ENCODE measurements at places on chromosomes 13 and 19.

GRCh38 chr19:35357867-35358573, at the start of gene FFAR3:
TSS of gene FFAR3 (plus strand) at chr19:35358460. CDS start at chr19:35358891, 431 bp downstream.
- DNase-seq: no peak

- DNase-seq: no peak
These were observed 107.0 kb downstream of the SIPA1L3 start for GRCh38 chr19:38013913-38014580.

DNA sequence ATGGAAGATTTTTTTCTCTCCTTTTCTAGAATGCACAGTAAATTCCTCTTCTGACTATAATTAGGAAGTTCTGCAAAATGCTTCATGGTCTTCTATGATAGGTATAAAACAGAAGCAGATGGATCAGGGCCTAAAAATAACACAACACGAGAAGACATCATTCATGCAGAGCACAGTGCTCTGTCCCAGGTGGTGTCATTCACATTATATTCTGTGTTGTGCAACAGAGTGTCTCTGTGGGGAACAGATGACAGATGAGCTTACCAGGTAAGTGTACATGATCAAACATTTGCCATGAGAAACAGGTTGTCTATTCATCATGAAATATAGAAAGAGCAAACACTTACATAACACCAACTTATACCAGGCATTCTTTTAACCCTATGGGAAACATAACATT, 288.3 kb downstream of the KCTD12 start:
- no peak for DNase-seq

DNA sequence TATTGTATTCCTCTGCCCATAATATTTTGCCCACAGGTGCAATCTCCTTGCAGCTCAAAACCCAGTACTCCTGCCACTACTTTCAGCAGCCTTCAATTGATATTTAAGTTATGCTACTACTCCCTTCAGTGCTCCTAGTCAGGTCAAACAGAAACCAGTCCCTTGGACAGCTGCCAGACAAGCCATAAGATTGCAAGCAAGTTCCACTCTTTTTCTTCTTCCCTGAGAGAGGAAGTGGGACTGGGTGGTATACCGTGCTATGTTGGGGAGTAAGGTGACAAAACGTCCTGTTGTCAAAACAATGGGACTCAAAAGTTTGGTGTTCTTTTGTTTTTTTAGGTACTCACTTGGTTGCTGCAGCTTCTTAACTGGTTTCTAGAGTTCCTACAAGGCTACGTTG, 63.1 kb upstream of the FRY start:
- no peak for DNase-seq

DNA sequence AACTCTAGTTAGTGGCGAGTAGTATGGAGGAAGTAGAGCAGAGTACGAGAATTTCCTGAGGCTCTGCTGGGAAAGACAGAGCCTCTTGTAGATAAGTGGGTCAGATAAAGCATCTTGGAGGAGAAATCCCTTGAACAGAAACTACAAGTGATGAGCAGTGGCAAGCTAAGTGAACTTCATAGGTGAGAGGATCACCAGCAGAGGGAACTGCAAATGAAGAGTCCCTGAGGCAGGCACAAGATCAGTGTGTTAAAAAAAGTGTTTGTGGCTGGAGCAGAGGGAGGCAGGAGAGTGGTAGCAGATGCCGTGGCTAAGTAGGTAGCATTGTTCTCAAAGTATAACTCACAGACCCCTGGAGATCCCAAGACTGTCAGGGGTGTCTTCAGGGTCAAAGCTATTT, 437.6 kb downstream of the HS6ST3 start:
- DNase-seq: no peak

- no peak for DNase-seq
These were observed 224.2 kb downstream of the TSHZ3 start for GRCh38 chr19:31125071-31125470.

DNA sequence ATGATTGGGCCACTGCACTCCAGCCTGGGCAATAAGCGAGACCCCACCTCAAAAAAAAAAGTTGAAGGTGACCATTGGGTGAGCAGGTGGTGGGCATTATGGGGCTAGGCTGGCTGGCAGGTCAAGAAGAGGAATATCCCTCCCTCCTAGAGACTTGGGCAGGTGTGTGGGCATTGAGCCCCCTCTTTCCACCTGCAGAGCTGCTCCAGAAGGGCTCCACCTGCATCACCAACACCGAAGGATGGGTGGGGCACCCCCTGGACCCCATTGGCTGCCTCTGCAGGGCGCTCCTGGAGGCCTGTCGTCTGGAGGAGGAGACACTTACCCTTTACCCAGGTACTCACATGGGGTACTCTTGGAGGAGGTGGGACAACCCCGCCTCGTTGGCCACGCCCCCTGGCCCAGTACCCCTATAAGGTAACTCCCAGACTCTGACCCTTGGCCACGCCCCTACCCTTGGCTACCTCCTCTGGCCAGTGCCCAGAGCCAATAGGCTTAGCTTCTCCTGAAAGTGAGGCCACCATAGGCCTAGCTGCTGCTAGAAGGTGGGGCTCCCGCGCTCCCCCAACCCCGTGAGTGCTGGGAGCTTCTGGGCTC, 21.9 kb downstream of the ZSWIM4 start:
- no peak for DNase-seq

DNA sequence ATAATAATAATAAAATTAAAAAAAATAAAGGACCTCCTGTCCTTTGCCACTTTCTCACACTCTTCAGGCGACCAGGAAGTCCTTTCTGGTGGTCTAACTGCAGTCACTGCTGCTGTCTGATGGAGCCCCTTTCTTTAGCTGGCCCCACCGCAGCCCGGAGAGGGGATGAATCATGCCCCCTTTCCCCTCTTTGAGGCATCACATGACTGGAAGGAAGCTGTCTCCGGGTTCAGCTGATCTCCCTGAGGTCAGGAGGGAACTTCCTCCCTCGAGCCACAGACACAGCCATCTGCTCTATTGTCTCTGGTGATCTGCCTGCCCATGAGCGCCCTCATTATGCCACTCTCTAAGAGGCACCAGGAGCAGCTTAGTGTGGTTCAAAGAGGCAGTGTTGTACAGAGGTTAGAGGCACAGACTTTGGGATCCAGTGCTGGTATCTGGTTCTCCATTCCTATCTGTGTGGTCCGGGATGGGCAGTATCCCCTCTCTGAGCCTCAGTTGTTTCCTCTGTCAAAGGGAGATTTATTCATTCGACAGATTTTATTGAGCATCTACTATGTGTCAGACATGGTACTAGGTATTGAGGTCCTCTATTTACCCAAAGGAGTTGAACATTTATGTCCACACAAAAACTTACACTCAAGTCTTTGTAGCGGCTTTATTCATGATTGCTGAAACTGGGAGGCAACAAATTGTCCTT, 30.0 kb downstream of the VAV1 start:
- no peak for DNase-seq

DNA sequence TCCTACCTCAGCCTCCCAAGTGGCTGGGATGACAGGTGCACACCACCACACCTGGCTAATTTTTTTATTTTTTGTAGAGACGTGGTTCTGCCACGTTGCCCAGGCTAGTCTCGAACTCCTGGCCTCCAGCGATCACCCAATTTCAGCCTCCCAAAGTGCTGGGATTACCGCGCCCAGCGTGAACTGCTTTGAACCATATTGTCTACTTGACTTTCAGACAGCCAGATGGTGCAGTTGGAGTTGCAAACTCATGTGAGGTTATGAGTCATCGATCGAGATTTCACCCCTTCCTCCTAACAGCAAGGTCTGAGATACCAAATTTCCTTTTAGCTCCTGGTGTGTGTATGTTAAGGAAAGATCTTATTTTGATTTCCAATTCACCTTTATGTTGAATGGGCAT, 2.7 kb downstream of the SLC27A1 start:
- DNase-seq: no peak

- no peak for DNase-seq
These were observed 872 bp downstream of the HOMER3 start for GRCh38 chr19:18939922-18940768.

DNA sequence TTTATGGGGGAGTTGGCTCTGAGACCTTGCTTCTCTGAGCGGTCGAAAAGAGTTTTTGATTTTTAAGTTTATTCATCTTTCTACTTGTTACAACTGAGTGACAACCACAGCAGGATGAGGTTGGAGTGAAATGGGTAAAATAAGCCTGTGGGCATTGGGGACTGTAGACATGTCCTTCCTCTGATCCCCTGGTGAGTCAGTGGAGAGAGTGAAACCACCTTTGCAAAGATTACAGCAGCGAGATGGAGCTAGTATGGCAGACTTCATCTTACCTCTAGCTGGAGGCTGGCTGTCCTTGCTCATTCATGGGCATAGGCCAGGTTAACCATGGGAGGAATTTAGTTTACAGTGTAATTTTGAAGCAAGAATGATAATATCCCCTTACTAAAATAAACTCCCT, 30.9 kb upstream of the PSG9 start:
- DNase-seq: no peak

GRCh38 chr13:32746474-32746873, 160.2 kb downstream of the PDS5B start:
- no peak for DNase-seq

- DNase-seq: no peak
These were observed 10.4 kb downstream of the SAMD4B start for GRCh38 chr19:39352381-39353255.

GRCh38 chr13:40992678-40993518, 26.2 kb downstream of the ELF1 start:
- no peak for DNase-seq

GRCh38 chr13:38180126-38180525, 169.5 kb upstream of the UFM1 start:
- no peak for DNase-seq

- no peak for DNase-seq
These were observed 122.0 kb downstream of the ENOX1 start for GRCh38 chr13:43664700-43665191.

DNA sequence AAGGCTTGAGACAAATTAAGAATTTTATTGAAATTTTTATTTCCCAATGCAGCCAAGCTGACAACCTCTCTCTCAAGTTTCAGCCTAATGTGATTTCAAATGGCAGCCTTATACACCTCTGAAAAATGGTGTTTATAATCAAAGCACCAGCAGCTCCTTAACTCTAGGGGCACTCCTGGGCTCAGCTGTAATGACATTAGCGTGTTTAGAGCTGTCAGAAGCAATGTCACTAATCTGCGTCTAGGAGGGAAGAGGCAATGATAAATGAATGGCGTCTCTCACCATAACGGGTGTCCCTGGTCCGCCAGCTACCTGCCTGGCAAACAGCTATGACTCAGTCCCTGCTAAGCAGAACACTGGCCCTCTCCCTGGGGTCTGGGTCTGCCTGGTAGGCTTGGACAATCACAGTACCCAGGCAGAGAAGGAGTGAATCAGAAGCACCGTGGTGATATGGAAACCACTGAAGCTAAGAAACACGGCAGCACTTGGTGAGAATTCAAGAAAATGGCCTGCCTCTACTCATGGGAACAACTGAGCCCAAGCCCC, 131.8 kb upstream of the VSTM2B start:
- no peak for DNase-seq

DNA sequence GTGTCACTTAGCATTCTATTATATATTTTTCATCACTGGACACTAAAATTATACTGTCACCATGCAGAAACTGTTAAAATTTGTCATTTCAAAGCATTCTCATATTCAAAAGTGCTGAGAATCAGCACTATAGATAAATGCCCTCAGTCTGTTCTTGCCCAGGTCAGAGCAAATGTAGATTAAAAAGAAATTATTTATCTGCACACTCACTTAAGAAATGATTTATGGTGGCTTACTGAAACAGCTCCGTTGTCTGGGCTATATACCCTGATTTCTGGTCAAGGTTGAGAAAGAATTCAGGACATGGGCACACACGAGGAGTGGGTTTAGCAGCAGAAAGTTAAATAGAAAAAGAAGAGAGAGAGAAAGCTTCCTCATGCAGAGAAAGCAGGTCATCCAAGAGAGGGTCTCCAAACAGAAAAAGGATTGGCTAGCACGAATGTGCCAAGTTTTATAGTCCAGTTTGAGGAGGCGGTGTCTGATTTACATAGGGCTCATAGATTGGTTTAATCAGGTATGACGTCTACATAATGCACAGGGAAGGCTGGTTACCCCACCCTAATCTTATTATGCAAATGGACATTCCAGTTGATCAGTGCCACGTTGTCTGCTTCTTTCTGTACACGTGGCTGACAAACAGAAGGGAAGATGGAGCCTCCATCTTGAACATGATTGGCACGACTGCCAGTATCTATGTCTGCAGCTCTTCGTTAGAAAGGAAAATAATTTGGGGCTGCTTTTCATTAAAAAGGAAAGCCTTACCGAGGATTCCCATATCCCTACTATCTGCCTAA, 47.3 kb upstream of the N4BP2L1 start:
- DNase-seq: no peak

GRCh38 chr19:10513223-10513622, 4.0 kb downstream of the S1PR5 start:
- no peak for DNase-seq

GRCh38 chr13:113293686-113294085, 3.4 kb upstream of the LAMP1 start:
- DNase-seq: no peak

GRCh38 chr13:19181621-19182485, at the start of gene TUBA3C:
TSS of gene TUBA3C (minus strand) at chr13:19181824. CDS start at chr13:19181747, 77 bp downstream.
- DNase-seq: no peak

DNA sequence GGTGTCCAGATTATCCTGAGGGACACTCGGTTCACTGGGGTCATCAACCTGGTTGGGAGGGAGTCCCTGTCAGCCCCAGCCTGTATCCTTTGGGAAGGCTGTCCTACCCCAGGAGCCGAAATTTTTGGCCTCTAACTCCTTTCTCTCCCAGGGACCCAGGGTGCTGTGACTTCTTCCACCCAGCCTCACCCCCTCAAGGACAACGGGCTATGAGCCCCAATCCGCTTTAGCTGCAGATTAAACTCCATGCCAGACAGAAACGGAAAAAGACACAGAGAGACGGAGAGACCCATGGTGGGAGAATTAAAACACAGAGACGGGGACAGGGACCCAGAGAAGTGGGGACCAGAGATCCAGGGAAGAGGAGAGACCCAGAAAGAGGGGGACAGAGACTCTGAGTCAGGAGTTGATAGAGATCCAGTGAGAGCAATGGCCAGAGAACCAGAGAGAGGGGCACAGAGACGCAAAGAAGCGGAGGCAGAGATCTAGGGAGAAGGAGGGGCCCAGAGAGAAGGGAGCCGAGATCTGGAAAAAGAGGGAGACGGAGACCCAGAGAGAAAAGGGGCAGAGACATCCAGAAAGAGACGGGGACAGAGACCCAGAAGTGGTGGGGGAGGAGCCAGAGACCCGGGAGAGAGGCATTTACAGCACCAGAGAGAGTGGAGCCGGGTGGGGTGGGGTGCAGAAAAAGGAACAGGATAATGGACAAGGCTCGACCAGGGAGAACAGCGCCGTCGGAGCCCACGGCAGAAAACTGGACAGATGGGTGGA, 703 bp downstream of the SLC17A7 start:
- DNase-seq: no peak

DNA sequence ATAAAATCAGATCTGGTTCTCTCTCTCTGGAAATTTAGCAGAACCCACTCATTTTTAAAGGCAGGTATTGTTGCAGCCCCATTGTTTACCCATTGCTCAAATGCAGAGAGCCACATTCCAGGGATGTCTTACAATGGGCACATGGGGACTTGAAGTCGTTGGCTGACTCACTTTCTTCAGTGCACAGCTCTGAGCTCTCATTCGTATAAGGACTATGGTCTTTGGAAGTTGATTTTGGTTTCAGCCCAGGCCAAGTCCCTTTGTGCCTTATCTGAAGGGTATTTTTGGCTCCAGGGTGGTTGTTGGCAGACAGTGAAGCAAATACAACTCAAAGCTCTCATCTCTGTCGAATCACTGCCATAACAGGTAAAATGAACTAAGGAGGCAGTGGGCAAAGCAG, 47.3 kb upstream of the CLDN10 start:
- DNase-seq: no peak

- DNase-seq: no peak
These were observed 1.4 kb downstream of the PLPP2 start for GRCh38 chr19:289651-290371.
